ENCODE measurements at places on chromosomes 5 and 9.

DNA sequence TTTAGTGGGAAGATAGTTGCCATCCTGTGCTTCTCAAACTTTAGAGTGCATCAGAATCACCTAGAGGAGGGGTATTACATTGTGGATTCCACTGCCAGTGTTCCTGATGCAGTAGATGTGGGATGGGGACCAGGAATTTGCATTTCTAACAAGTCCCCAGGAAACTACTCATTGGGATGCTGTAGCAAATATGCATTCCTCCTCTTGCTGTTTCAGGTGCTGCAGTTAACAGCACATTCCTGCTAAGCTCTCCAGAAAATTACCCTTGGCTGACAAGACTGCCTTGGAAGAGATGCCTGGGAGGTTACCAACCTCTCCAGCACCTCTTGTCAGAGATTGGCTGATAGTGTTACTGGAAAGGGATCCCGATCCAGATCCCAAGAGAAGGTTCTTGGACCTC is 270.5 kb downstream of the OSTF1 start:
- DNase-seq, result no peak

GRCh38 chr5:77210091-77210963 is at the start of gene PDE8B:
PDE8B (plus strand) TSS chr5:77210680; CDS start chr5:77210926, 246 bp downstream.
- DNase-seq, result peak; percentile 11

GRCh38 chr5:65778126-65778525 is 56.1 kb downstream of the NLN start:
- no peak for DNase-seq

- DNase-seq, result no peak
Measured at GRCh38 chr9:88308831-88309560, 79.2 kb upstream of the SPIN1 start.

- no peak for DNase-seq
Measured at GRCh38 chr5:138243794-138244193, 30.6 kb downstream of the GFRA3 start.

GRCh38 chr5:132176521-132176945 is 51.1 kb downstream of the P4HA2 start:
- peak; percentile 29 for DNase-seq

GRCh38 chr9:76644171-76644570 is 120.1 kb upstream of the PCA3 start:
- DNase-seq, result no peak

DNA sequence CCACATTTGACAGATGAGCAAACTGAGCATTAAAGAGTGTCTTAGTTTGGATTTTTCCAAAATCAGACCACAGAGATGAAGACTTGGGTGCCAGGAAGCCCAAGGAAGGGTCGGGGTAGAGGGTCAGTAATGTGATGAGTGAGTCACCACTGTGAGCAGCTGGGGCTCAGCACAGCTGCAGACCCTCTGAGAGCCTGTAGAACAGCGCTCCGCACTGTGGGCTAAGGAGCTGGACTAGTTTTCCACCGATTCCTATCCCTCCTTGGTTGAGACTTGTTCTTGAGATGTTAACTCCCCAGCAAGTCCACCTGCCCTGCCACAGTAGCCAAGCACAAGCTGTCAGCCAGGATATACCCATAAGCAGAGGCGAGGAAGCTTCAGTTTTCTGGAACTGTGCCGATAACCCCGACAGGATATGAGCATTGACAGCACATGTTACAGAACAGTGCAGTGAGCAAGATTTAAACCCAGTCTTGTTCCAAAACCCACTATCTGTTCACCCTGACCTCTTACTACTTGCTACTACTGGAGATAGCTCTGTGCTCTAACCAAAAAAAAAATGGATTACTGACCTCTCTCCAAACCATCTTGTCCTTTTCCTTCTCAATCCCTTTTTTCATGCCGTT is 31.8 kb downstream of the EGFLAM start:
- DNase-seq, result no peak

DNA sequence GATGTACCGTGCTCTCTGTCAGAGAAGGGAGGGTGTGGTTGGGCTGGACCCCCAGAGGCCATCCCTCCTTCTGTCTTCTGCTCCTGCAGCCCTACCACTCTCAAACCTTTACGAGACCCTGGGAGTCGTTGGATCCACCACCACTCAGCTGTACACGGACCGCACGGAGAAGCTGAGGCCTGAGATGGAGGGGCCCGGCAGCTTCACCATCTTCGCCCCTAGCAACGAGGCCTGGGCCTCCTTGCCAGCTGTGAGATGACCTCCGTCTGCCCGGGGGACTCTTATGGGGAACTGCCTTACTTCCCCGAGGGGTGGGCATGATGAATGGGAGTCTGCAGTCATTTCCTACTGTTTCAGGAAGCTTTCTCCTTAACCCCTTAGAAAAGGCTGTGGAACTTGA is 17.5 kb downstream of the TGFBI start:
- DNase-seq, result no peak

GRCh38 chr5:73093943-73094342 is 26.4 kb upstream of the TMEM171 start:
- DNase-seq, result no peak

GRCh38 chr5:149380466-149381121 is 1.5 kb upstream of the IL17B start:
- DNase-seq, result no peak

GRCh38 chr9:6692881-6693361 is 47.4 kb upstream of the GLDC start:
- DNase-seq, result no peak

DNA sequence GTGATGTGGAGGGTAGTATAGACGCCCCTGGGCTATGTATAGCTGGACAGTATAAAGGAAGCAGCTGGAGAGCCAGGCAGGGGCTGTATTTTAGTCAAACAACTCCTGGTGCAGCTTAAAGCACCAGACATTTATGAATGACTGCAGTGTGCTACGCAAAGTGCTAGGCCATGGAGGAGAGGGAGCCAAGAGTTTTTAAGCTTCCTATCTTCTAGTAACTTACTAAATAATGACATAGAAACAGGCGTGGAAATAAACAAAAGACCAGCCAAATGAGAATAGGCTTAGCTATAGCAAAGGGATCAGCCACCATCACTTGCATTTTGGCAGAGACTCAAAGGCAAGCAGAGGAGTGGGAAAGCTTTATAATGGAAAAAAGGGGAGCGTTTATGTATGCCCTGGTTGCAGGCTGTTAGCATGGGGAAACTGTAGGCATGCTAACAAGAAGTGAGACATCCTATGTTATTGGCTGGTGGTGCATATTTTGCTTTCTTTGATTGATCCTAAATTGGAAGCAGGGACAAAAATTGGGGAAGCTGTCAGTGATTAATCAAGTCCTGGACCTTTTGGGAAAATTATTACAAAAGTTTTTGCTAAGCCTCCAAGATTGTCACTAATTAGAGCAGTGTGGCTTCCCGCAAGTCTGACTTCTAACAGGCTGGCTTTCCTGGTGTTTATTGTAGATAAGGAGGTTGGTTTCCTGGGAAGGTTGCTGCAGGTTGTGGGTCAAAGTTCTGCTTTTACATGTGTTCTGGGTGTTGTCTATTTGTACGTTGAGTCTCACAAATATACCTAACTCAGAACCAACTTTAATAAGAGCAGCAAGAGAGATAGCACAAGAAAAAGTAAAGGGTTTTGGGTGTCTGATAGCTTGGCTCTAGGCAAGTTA is 46.6 kb downstream of the RAB3C start:
- no peak for DNase-seq

GRCh38 chr9:110069326-110070248 is 138.4 kb downstream of the C9orf152 start:
- DNase-seq, result no peak

GRCh38 chr9:84636436-84636835 is 33.1 kb upstream of the NTRK2 start:
- no peak for DNase-seq

DNA sequence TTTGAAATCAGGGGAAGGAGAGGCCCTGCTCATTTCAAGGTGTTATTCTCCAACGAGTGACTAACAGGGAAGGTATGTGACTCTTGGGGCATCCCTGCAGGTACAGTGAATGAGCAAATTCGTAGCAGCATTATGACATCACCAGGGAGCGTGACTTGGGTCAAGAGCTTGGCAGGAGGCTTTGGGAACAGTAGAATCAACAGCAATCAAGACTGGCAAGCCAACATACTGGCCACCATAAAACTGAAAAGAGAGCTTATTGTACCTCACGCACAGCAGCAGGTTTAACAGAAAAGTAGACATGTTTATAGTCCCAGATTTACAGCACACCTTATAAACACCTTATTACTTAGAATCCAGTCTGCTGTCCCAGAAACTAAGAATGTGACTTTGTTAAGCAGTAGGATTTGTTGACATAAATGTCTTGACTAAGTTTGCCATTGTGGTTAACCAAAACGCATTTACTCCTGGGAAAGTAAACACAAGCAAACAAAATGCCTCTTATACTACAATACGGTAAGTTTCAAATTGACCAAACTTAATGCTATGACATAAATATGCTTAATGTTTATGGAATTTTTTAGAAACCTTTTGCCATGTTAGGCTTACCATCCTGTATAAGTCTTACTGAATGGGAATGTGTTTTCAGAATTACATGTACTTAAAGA is 297.8 kb downstream of the NPR3 start:
- DNase-seq, result no peak

- DNase-seq, result no peak
Measured at GRCh38 chr9:76926846-76927245, 20.9 kb upstream of the PRUNE2 start.

DNA sequence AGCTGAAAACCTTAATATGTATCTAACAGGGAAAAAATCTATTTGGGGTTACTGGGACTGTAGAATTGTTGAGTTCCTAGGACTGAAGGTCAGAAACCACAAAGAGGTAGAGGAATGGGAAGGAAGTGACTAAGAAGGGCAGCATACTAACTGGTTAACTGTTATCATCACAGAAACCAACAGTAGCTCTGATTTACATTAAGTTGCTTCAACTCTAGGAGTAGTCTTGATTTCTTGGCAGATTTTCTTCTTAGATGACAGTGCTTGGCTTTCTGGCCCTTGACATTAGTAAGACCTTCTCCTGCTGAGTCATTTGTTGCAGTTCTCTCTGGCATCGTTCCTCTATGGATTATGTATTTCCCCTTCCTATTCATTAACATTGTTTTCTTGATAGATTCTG is 116.1 kb upstream of the RASA1 start:
- no peak for DNase-seq

- no peak for DNase-seq
Measured at GRCh38 chr9:35048511-35048910, 23.9 kb downstream of the VCP start.

- no peak for DNase-seq
Measured at GRCh38 chr5:37005252-37005651, 128.7 kb downstream of the NIPBL start.

GRCh38 chr5:169222934-169223594 is 77.9 kb downstream of the SLIT3 start:
- DNase-seq, result no peak

DNA sequence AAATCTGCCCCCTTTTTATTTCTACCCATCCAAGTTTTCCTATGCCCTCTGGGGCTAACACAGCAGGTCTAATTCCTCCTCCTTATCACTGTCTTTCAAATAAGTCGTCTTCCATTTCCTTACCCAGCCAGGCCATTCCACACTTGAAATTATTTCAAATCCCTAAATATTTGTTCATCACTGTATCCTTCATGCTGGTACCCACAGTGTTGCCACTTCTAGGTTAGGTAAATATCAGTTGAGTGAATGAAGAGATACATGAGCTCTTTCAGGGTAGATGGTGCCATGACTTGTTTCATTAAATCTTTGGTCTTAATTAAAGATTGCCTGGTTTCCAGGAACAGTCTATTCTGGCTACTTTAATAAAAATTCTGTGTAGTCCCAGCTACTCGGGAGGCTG is 35.6 kb upstream of the ADRA1B start:
- no peak for DNase-seq

- no peak for DNase-seq
Measured at GRCh38 chr9:96486386-96487028, 36.5 kb downstream of the HABP4 start.

GRCh38 chr5:171750311-171750788 is 35.3 kb upstream of the SMIM23 start:
- no peak for DNase-seq

DNA sequence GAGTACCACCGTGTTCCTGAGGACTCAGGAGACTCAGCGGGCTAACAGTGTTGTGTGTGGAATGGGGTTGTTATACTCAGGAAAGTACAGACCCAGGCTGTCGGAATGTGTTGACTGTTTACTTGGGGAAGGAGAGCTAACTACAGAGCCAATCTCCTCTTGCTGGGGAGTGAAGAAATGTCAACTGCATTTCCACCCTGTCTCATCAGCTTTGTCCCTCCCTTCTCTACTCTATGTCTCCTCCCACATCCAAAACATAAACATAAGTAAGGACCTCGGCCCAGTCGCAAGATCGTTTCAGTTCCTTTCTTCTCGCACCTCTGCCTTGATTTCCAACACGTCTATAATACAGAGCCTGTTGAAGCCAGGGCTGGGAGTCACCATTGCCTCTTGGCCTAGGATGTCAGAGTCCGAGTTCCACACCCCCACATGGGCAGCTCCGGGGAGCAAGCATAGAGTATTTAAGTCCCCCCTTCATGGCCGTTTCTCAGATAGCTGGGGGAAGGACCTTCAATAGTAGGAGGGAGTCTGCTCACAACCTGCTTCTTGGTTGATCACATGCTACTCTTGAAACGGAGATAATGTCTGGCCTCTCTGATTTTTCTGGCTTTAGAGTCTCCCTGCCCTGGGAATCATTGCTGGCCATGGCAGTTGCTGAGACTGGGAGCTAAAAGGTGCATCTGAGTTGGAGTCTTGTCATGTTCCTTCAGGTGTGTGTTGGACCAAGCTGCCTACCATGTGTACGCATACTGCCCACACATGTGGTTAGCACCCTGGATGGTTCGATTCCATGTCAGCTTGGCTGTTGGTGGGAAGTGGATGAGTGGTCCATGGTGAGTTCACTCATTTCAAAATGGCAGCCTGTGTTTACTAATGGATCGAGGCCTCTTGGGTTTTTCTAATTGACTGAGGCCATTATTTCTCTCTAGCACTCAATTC is 147.3 kb downstream of the MTX3 start:
- no peak for DNase-seq

DNA sequence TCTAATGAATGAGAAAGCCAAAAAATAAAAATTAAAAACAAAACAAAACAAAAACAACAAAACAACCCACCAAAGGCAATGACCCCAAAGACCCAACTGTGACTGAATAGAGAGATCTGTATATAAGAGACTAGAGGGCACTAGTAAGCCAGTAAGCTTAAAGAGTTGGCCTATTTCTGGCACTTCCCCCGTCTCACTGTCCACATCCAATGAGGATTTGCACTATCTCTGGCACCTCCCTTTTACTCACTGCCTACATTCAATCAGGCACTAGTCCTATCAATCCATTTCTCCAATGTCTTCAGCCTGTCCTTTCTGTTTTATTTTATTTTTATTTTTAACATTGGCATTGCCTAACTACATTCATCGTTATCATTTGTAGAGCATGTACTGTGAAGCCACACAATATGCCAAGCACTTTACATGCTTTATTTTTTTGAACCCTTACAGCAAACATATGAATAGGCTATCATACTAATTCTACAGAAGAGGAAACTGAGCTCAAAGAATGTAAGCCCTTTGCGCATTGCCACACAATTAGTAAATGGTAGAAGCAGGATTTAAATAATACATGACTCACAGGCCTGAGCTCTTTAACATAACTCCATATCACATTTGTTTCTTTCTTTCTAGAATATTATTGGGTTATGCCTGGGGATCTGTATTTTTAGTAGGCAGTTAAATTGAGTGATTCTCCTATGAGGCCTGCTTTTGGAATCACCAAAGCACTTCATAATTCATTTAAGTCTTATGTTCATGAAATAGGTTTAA is 70.0 kb downstream of the C6 start:
- no peak for DNase-seq

- DNase-seq, result no peak
Measured at GRCh38 chr5:135112008-135112725, 78.1 kb upstream of the PITX1 start.
